K562 (cell line): ENCODE measurements at places on chromosomes 5 and 9. TPM values are rescaled to one million over a fixed set of nuclear protein-coding genes. Genes with fewer than 3 reads are reported as not detected.

DNA sequence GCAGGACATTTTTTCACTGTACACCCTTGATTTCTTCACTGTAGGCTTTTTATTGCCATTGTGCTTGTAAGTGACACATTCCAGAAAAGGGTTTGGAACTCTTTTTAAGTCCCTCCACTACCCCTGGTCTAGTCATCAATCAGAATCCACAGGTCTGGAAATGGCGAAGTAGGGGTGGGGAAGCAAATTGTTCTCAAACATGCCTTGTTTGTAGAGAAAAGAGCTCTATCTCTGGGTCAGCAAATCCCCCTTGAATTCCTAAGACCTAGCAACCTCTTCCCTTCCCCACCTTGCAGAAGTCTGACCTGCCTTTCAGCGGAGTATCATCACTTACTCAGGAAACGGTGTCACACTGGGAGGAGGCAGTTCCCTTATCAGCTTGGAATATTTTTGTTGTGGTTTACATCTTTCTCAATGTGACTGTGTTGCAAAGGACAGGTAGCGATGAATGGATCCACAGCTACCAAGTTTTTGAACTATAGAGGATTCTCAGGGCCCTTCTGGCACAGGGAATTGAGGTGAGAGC is 3.2 kb downstream of the SH3RF2 start:
- H3K4me3 ChIP-seq = no peak overlapping the region
- H3K27ac ChIP-seq = no peak overlapping the region
- peaks cover 26% of the 10 kb centered on the region for H3K27me3 ChIP-seq
- no peaks in the 10 kb centered on the region for H3K4me1 ChIP-seq

Gene SLC23A1
- 0.40 TPM in 1 of 2 replicates, not detected in the other for total RNA-seq

GRCh38 chr5:55104036-55104772 is 1.8 kb downstream of the GZMA start:
- no peak for DNase-seq
- H3K27ac ChIP-seq = no peak overlapping the region
- no peaks in the 10 kb centered on the region for H3K4me1 ChIP-seq
- no peak overlapping the region for H3K4me3 ChIP-seq
- no peaks in the 10 kb centered on the region for H3K36me3 ChIP-seq
- peaks cover 3% of the 10 kb centered on the region; the same call in 1 of the 2 replicates for H3K27me3 ChIP-seq

GRCh38 chr9:89514956-89515355 is 17.0 kb upstream of the SEMA4D start:
- DNase-seq = no peak
- no peak overlapping the region for H3K27ac ChIP-seq
- H3K4me1 ChIP-seq = no peaks in the 10 kb centered on the region
- no peaks in the 10 kb centered on the region for H3K36me3 ChIP-seq
- H3K4me3 ChIP-seq = no peak overlapping the region
- H3K27me3 ChIP-seq = peaks cover 13% of the 10 kb centered on the region

Gene PRDM9
- total RNA-seq = 0.33 and 0.47 TPM in 2 replicates

Gene MAP3K1
- 9.9 and 10.7 TPM in 2 replicates for total RNA-seq

Gene ARID3C
- total RNA-seq = not detected in 2 replicates

Gene FUT7
- total RNA-seq = not detected in 2 replicates

Gene COL15A1
- total RNA-seq = 4.9 and 5.1 TPM in 2 replicates

DNA sequence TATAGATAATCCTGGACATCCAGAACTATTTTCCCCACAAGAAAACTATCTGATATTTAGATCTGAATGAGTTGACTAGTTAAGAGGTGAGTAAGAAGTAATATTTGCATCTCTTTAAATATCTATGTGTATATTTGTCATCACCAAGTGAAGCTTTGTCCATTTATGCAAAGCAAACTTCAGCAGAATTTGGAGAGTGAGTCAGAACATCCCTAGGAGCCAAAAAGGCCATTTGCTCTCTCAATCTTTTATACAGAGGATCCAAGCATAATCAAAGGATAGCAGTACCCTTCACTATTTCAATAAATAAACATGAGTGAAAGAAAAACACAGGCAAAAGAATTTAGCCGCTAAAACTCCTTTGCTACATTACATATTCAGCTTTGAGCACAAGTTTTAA is 454.4 kb downstream of the NR2F1-AS1 start:
- no peaks in the 10 kb centered on the region for H3K27me3 ChIP-seq
- H3K36me3 ChIP-seq = no peaks in the 10 kb centered on the region
- no peak for DNase-seq
- H3K4me3 ChIP-seq = no peak overlapping the region

Gene RLN2
- total RNA-seq = not detected in 2 replicates
